ENCODE measurements at places on chromosomes 1 and 21. TPM values are rescaled to one million over a fixed set of nuclear protein-coding genes. Genes with fewer than 3 reads are reported as not detected.

GRCh38 chr1:228004331-228004855 lies 2.4 kb upstream of the WNT3A start:
- no peaks in the 10 kb centered on the region for H3K4me1 ChIP-seq
- no peak for DNase-seq
- no peaks in the 10 kb centered on the region for H3K36me3 ChIP-seq
- no peak overlapping the region for H3K4me3 ChIP-seq
- H3K27ac ChIP-seq: no peak overlapping the region

DNA sequence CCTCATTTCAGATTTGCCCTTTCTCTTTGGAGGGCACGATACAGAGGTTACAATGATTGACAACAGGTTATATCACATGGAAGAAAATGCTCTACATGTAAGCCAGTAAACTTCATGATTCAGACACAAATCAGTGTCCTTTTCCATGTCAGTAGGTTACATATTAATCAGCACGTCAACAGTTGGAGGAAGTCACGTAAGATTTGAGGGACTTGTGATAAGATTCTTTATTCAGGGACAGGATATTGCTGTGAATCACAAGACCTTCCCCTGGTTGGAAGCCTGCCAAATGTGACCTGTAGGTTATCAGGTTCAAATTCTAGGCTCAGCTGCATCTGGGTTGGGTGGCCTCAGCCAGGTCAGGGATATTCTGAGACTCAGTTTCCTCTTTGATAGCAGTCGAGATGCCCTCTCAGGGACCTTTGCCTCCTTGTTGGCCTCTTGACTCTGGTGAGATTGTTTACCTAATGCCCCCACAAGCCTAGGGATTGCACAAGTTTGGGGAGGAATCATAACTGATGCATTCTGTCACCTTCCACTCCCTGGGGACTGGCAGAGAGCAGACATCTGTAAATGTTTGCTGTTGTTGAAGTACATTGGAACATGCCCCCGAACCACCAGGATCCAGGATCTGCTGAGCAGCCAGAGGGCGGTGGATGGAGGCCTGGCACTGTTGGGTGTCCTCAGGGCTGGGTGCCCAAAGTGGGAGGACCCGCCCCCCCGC lies 31.9 kb downstream of the SERINC2 start:
- H3K27me3 ChIP-seq: peaks cover 3% of the 10 kb centered on the region
- no peak overlapping the region for H3K27ac ChIP-seq
- no peaks in the 10 kb centered on the region for H3K36me3 ChIP-seq
- DNase-seq: peak; percentile 54

DNA sequence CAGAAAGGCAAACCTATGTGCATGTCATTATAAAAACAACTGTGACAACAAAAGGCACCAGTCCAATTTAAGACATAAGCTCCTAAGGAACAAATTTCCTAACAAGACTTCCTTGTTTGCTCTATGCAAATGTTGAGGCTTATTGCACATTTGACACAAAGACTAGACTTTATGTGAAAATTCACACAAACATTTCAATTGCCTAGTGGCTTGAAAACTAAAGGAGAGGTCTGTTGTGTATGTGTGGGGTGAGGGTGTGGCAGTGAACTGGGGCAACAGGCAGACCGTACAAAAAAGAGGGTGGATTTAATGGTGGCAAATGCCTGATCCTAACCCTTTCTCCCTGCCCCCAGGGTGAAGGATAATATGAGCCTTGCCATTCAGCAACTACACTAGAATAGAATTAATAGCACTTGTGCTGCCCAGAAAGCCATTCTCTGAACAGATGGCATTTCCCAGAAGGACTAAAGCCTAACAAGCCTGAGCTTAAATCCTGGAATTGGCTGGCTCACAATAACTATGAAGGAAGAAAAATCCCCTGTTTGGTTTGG lies 73.9 kb downstream of the GLUL start:
- no peak overlapping the region for H3K4me3 ChIP-seq
- no peaks in the 10 kb centered on the region for H3K36me3 ChIP-seq
- no peak for DNase-seq
- H3K27ac ChIP-seq: no peak overlapping the region
- no peaks in the 10 kb centered on the region for H3K4me1 ChIP-seq

DNA sequence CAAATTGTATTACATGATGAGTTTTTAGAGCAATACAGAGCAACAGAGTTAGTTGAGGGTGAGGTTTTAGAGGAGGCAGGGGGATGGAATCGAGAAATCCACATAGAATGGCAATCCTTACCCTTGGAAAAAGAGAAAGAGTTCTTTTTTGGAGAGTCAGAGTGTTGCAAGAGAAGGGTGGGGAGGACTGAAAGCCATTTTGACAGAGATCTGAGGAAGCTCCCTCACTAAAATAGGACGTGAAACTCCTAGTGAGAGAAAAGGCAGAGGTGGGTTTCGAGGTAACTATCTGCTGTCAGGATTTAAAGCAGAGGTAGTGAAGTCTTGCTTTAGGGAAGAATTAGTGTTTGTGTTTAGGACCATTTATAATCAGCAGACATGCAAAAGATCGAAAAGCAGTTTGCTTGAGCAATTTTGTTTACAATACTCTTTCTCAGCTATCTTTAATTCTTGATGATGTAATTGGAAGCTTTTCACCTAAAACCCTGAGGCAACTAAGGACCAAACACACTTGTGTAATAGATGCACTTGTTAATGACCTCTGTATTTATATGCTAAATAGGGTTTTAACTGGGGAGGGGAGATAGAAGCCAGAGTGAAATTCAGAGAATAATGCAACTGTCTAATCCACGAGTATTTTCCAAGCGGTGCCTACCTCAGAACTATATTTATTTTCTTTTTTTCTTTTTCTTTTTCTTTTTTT lies 20.0 kb downstream of the ADAMTS5 start:
- no peaks in the 10 kb centered on the region for H3K4me1 ChIP-seq
- no peak overlapping the region for H3K27ac ChIP-seq
- DNase-seq: no peak
- no peaks in the 10 kb centered on the region for H3K36me3 ChIP-seq
- no peaks in the 10 kb centered on the region for H3K27me3 ChIP-seq
- H3K4me3 ChIP-seq: no peak overlapping the region

DNA sequence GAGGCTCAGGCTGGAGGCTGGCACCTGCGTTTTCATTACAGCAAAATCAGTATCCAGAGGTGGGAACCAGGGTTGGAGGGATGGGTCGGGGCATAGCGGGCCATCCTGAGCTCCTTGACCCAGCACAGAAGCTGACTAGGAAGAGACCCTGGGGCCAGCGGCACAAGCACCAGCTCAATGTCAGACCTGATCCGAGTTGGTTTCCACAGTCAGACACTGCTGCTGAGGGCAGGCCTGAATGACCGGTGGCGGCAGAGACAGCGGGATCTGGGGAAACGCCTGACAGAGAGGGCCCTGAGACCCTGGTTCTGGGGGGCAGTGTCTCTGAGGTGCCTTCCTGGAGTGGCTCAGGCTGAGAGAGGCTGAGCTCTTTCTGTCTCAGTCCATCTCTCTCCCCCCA lies 162.0 kb upstream of the C1orf174 start:
- no peak overlapping the region for H3K27ac ChIP-seq
- H3K4me1 ChIP-seq: no peaks in the 10 kb centered on the region
- no peaks in the 10 kb centered on the region for H3K27me3 ChIP-seq
- H3K36me3 ChIP-seq: no peaks in the 10 kb centered on the region
- H3K4me3 ChIP-seq: no peak overlapping the region

DNA sequence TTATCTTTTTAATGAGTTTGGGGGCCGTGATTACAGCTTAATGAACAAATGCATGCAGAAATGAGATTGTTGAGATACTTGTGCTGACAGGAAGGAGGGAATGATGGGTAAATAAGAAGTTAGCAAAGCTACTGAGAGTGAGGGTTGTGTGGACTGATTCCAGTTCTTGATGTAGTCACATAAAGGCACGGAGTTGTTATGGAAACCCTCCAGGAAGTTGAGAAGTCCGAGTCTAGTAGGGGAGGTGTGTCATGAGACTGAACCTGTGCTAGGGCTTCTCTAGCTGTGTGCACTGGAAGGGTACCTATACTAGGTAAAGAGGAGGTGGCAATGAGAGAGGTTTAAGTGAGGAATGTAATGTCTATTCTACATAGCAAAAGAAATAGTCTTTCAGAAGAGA lies 475.7 kb downstream of the USP25 start:
- H3K4me1 ChIP-seq: no peaks in the 10 kb centered on the region
- no peak overlapping the region for H3K4me3 ChIP-seq
- no peak overlapping the region for H3K27ac ChIP-seq
- DNase-seq: no peak
- no peaks in the 10 kb centered on the region for H3K36me3 ChIP-seq

The TFAP2E gene
- total RNA-seq: 0.18 TPM

The OR2L13 gene
- total RNA-seq: not detected

The DCDC2B gene
- not detected for total RNA-seq

Measured in endothelial cell of umbilical vein (primary cell).